ENCODE measurements at places on chromosomes 7 and 10. TPM values are rescaled to one million over a fixed set of nuclear protein-coding genes. Genes with fewer than 3 reads are reported as not detected.

AP5Z1 gene
- 12.9 TPM for total RNA-seq

LIPM gene
- not detected for total RNA-seq

WDFY4 gene
- total RNA-seq: not detected

IDE gene
- 61.0 TPM for total RNA-seq

SPDYE6 gene
- total RNA-seq: not detected

OPALIN gene
- not detected for total RNA-seq

ZNF467 gene
- 3.3 TPM for total RNA-seq

NCF1 gene
- total RNA-seq: not detected

SYT15B gene
- total RNA-seq: 0.07 TPM

WNT2 gene
- not detected for total RNA-seq

UPK3BL2 gene
- total RNA-seq: 11.7 TPM
